Choroid plexus epithelial cell (primary cell): ENCODE measurements at places on chromosomes 13 and 19.

DNA sequence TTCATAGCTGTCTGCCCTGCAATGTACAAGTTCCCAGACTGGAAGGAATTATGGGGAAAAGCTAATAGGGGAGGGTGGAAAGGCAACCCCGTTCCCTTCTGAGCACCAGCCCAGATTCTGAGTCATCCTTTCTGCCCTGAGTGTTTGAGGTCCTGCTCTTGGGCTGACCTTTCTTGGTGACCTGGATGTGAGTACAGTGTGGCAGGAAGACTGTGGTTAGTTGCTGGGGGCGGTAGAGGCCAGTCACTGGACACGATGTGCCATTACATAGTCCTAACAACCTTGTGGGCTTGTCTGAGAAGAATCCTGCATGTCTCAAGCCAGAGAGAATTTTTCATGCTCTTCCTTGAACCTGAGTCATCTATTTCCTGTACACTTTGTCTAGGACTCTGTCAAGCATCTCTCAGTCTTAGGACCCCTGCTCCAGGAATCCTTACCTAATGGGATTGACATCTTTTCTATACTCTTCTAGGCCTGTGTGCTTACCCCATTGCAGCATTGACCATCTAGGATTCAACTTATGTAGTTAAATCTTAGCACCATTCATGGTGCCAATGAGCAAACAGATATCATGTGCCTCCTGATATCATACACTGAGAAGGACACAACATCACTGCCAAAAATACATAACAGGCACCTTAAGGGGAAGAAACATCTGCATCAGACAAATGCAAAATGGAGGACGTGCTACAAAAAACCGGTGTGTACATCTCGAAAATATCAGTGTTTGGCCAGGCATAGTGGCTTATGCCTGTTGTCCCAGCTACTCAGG, 8.1 kb upstream of the ANGPTL4 start:
- DNase-seq: peak; percentile 98

GRCh38 chr19:10120538-10121189, 965 bp upstream of the EIF3G start:
- peak; percentile 70 for DNase-seq

DNA sequence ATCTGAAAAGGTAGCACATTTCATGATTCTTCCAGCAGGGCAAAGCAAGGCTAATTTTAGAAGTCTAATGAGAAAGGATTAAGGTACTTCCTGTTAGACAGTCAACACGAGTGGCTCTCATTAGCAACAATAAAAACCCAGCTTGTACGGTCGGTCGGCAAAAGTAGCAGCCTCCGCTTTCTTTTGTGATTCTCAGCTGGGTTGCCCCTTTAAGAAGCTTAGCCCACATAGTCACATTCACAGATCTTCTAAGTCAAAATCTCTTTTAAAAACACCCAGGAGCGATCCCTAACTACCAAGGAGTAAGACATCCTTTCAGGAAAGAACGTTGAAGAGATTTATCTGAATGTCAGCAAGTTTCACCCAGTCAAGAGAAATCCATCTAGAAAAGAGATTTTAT, 684.8 kb downstream of the DIAPH3 start:
- no peak for DNase-seq

- DNase-seq: no peak
These were observed 42.4 kb downstream of the TMEM255B start for GRCh38 chr13:113801289-113801961.

- DNase-seq: no peak
These were observed 35.3 kb downstream of the SOX1 start for GRCh38 chr13:112102243-112102642.

- peak; percentile 90 for DNase-seq
These were observed at the start of gene MTIF3 for GRCh38 chr13:27449936-27450828. Gene MTIF3, minus strand, starts transcription at chr13:27450564. Its CDS starts 10,116 bp downstream, at chr13:27440448.

DNA sequence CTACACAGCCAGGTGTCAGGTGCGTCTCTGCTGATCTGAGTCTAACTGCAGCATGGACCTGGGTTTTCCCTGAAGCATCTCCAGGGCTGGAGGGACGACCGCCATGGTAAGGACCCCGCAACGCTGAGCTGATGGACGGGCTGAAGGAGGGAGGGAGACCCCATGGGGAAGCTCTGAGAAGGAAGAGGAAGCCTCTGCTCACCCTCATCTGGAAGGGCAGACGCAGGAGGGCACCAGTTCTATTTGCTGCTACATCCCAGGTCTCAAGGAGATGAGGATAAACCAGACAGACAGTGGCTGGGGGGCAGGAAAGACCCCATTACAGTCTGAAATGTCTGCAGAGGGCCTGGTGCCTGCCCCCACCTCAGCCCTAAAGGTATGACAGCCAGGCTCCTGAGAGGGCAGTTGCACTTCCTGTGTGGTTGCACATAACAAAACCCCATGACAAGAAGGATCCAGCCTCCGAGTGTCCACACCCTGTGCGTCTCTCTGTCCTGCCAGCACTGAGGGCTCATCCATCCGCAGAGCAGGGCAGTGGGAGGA, at the start of gene LILRA2:
LILRA2 (plus strand) TSS at position 461 of the 543 bp plus-strand sequence. CDS start 89 bp downstream, outside the sequence.
- DNase-seq: no peak

- no peak for DNase-seq
These were observed 184.2 kb downstream of the LACC1 start for GRCh38 chr13:44063881-44064280.

GRCh38 chr13:108305655-108306054, 36.1 kb downstream of the TNFSF13B start:
- no peak for DNase-seq

DNA sequence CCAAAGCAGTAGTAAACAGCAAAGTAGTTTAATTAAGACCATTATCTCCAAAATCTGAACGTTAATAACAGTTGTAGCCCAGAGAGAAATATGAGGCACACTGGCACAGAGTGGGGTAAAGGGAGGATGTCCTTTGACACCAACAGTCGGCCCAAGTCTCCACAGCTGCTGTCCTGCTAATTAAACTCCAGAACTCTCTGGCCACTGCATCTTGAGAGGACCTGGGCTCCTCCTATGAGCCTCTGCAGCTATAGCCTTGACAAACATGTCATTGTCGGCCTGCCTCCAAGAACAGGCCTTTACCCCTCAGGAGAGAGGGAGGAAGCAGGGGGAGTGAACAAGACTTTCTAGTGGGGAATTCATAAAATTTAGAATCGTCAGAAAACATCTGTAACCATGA, 1170.4 kb downstream of the UQCRFS1 start:
- no peak for DNase-seq

DNA sequence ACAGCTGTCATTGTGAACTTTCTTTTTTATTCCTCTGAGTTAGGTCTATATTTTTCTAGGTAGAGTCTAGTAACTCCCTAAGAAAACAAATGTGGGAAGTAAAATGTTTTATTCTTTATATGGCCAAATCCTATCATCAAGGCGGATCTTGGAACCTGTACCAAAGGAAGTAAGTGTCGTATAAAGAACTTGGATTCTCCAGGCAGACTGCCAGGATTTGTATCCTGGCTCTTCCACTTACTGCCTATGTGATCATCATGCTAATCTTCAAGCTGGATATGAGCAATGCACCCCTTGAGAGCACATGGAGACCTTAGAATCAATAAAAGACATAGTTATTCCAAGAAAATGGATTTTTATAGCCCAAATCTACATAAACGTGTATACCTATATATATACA, 286.5 kb downstream of the PCDH17 start:
- DNase-seq: no peak

GRCh38 chr13:108610507-108610906, 18.9 kb upstream of the MYO16 start:
- DNase-seq: no peak

DNA sequence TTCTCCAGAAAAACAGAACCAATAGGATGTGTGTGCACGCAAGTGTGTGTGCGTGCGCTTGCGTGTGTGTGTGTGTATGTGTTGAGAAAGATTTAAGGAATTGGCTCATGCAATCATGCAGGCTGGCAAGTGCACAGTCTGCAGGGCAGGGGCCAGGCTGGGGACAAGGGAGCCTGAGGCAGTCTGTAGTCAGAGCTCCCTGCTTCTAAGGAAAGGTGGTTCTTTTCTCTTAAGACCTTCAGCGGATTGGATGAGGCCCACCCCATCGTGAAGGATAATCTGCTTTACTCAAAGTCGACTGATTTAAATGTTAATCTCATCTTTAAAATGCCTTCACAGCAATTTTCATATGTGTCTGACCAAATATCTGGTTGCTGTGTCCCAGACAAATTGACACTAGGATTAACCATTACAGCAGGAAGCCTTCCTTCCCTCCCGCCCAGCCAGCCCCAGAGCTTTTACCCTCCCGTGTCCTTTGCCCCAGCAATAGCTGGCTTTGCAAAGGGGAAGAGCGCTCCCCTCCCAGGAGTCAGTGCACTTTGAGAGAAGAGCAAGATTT, 15.0 kb upstream of the NAXD start:
- no peak for DNase-seq

- no peak for DNase-seq
These were observed 276.1 kb downstream of the ITGBL1 start for GRCh38 chr13:101728615-101729014.

GRCh38 chr19:50875795-50876422, 2.7 kb downstream of the KLK2 start:
- DNase-seq: no peak

GRCh38 chr13:33284916-33285315, 639 bp downstream of the STARD13 start:
- peak; percentile 46 for DNase-seq

DNA sequence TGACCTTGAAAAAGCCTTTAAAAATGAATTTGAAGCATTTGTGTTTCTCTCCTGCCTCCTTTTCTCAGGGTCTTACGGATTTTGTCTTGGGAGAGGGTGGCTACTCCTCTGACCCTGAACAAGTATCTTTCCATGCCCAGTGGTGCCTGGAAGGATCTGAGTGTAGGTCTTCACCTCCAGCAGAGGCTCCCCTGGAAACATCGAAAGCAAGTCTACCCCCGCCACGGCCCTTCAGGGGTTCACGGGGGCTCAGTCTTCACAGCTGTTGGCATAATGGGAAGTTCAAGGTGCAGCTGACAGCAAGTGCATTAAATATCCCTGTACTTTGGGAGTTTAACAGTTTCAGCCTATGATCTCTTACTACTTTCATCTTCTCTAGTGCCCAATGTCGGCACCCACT, 42.7 kb upstream of the SLC15A1 start:
- DNase-seq: no peak

DNA sequence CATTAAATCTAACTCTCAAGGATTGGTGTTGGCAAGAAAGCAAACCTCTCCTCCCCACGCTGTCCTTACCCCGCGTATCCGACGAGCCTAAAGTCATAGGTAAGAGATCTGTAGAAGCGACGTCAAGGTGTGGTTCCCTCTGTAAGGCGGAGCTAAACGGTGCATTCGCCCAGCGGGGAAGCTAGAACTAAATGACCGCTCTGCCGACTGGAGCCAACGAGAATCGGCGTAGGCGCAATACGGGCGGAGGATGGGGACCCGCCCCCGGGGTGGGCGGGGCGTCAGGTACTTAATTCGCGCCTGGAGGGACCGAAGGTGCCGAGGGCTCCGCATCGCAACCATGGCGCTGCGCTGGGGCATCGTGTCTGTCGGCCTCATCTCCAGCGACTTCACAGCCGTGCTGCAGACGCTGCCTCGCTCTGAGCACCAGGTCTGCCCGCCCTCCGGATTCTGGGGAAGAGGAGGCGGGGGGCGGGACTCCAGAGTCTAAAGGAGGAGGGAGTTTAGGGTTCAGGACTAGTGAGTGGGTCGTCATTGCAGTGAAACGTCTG, at the start of gene DHDH:
DHDH (plus strand) TSS at position 318 of the 551 bp plus-strand sequence; CDS start at position 341, 23 bp downstream.
- peak; percentile 45 for DNase-seq

- peak; percentile 56 for DNase-seq
These were observed 465.3 kb downstream of the COG6 start for GRCh38 chr13:40120781-40121180.

DNA sequence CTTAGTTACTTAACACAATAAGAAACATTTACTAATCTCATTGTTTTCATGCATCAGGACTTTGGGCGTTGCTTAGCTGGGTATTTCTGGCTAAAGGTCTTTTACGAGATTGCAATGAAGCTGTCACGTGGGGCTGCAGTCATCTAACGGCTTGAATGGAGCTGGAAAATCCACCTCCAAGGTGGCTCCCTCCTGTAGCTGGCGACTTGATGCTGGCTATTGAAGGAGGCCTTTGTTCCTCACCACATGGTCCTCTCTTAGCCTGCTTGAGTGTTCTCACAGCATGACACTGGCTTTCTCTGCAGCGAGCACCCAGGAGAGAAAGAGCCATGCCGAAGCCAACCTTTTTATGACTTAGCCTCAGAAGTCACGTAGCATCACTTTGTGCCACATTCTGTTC, 92.0 kb downstream of the NHLRC3 start:
- DNase-seq: no peak

- DNase-seq: no peak
These were observed 43.9 kb downstream of the RAB20 start for GRCh38 chr13:110517505-110518225.

DNA sequence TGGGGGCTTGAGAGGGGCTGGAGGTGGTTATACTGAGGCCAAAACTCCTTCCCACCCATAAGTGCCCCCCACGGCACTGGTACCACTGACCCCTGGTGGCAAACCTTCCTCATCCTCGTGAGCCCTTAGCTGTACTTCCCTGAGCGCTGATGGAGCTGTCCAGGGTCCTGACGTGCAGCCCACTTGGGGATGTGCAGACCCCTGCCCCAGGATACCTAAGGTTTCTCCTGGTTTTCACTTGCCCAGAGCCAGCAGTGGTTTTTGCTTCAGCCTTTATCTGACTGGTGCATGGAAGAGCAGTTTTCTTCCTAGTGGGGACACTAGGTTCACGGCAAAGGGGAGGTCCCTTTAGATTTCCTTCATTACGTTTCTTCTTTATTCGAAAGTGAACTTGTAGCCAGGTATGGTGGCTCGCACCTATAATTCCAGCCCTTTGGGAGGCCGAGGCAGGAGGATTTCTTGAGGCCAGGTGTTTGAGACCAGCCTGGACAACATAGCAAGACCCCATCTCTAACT, 28.7 kb upstream of the KCTD15 start:
- peak; percentile 31 for DNase-seq

GRCh38 chr13:105291987-105292386, 1243.5 kb downstream of the EFNB2 start:
- no peak for DNase-seq

DNA sequence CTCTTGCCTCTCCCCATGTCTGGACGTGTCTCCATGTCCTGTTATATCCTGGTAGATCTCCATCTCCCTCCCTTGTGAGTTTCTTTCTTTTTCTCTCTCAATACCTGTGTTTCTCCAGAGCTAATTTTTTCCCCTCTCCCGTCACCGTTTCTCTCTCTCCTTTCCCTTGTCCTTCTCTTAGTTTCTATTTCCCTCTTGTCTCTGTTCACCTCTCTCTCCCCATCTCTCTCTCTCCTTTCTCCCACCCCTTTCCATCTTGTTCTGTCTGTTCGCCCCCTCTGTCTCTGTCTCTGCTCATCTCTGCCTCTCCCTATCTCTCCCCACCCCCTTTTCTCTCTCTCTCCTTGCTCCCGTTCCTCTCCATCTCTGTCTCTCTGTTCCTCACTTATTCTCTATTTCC, 13.0 kb downstream of the SLC8A2 start:
- DNase-seq: no peak

- DNase-seq: no peak
These were observed 15.8 kb upstream of the RELB start for GRCh38 chr19:44985445-44985844.
